DMS79 treated with DMSO at 0.1 percent for 48 hours (cell line): ENCODE measurements at places on chromosomes 2 and 18.

DNA sequence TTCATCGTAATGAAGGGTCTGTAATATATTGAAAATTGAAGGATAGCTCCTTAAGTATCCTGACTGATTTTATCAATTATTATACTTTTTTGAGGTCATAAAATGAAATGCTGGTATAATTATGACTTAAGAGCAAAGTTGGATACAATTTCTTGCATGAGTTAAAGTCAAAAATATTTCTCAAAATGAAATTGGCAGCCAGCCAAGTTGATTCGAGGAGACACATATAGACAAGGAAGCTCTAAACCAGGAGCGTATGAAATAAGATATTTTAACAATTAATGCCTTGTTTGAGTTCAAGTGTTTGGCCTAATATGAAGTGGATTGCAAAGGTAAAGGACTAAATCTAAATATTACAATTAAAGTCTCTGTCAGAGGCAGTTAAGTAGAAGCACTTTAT, 260.4 kb upstream of the DSEL start:
- DNase-seq, result peak; percentile 96

- DNase-seq, result no peak
Observed at GRCh38 chr18:11740461-11740860, 51.4 kb downstream of the GNAL start.

DNA sequence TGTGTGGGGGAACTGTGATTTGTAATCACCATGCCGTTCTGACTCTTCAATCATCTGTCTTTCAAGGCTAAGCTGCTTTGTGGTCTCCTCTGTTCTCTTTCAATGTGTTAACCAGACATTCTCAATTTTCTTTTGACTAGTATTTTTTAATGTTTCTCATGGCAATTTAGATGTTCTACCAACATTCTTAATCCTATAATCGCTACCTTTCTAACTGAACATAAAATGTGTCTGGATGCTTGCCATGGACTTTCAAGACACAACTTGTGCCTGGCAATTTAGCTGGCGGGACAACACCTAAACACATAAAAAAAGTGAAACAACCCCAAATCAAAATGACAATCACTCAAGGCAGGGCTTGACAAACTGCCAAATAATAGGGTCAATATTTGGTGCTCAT, 135.0 kb upstream of the ACKR3 start:
- DNase-seq, result peak; percentile 52

DNA sequence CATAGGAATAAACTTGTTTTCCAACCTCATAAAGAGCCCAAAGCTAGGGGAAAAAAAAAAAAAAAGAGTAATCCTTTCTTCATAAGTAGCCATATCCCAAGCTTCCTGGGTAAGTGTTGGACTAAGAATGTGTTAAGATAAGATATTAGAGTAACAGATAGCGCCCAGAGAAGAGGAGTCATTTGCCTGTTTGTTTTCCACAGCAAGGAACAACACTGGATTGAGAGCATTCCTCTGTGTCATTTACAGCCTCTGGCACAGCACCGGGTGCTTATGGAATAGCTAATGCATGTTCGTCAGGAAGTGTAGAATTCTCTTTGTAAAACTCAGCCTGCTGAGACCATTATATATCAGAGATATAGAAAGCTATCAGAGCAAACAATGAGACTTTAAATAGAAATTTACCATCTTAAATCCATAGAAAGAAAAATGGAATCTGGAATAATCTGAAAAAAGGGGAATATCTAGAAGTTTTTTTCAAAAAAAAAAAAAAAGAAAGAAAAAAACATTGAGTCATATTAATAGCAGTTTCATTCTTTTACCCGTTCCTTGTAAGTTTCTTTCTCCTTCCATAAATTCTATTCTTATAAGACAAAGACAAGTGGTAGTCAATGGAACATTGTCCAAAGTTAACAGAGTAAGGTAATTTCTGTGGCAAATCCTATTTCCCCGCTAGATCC, 37.6 kb downstream of the LRP2 start:
- DNase-seq, result no peak

DNA sequence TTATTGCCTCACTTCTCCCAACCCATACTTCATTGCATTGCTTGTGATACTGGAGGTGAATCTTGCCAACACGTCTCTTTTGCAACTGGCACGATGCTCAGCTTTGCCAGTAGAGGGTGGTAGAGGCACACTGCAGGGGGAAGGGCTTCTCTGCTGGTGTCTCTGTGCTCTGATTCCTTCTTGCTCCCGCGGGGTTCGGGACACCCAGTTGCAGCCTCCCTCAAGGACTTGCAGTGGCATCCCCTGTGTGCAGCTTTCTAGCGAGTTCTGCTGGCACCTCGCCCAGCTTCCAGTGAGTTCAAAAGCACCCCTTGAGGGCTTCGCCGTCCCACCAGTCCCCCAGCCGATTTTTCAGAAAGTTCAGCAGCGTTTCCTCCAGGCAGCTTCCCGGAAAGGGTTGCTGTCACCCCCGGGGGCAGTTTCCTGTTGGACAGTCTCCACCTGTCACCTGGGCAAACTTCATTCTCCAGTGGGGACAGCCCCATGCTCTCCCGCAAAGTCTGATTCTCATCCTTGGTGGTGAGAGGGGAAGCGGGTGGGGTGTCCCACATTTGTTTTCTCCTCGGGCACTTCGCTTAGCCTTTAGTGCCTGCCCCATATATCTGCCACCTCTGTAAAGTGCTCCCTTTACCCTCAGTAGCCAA, 35.4 kb upstream of the EN1 start:
- DNase-seq, result peak; percentile 19

- DNase-seq, result no peak
Observed at GRCh38 chr2:99032001-99032400, 96.0 kb upstream of the CRACDL start.

DNA sequence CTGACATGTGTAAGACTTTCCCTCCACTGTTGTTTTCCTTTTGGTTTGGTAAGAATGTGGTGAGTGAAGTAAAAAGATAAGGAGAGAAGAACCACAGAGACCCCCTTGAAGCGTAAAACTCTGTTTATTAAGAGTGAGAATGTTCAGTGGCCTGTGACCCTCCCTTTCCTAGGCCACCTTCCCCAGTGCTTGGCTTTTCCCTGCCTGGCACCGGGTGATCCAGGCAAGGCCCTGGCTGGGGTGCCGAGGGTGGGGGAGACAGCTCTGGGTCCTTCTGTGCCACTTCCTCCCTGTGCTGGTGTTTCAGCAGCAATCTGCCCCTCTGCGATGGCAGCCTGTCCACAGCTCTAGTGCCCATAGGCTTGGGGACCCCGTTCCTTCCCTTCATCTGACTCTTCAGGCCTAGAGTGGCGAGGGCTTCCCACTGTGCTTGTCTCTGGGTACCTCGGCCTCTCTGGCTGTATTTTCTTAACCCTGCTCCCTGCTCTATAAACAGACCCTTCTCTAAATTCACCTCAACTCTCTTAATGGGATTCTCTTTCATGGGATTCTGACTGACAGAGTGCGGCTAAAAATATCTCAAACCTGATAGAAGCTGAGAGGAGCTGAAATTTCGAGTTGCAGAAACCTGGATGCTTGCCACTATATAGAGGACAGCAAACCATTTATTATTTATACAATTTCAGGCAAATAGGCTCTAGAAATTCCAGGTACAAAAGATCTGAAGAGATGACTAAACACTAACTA, 461.0 kb downstream of the DLGAP1 start:
- DNase-seq, result peak; percentile 92

- DNase-seq, result no peak
Observed at GRCh38 chr2:18474700-18475099, 85.8 kb downstream of the RDH14 start.

- DNase-seq, result no peak
Observed at GRCh38 chr2:240795916-240796510, 24.0 kb downstream of the KIF1A start.

DNA sequence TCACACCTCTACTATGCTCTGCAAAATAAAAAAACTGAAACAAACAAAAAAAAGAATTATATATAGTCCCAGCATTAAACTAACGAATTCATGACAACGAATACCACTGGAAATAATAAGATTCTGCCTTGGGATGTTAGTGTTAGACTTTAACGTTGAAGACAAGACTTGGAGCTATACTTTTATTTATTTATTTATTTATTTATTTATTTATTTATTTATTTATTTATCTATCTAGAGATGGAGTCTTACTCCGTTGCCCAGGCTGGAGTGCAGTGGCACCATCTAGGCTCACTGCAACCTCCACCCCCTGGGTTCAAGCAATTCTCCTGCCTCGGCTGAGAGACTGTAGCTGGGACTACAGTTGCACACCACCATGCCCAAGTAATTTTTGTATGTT, 27.2 kb upstream of the PAPOLG start:
- no peak for DNase-seq

GRCh38 chr2:98026292-98026691, 30.5 kb upstream of the TMEM131 start:
- DNase-seq, result no peak

DNA sequence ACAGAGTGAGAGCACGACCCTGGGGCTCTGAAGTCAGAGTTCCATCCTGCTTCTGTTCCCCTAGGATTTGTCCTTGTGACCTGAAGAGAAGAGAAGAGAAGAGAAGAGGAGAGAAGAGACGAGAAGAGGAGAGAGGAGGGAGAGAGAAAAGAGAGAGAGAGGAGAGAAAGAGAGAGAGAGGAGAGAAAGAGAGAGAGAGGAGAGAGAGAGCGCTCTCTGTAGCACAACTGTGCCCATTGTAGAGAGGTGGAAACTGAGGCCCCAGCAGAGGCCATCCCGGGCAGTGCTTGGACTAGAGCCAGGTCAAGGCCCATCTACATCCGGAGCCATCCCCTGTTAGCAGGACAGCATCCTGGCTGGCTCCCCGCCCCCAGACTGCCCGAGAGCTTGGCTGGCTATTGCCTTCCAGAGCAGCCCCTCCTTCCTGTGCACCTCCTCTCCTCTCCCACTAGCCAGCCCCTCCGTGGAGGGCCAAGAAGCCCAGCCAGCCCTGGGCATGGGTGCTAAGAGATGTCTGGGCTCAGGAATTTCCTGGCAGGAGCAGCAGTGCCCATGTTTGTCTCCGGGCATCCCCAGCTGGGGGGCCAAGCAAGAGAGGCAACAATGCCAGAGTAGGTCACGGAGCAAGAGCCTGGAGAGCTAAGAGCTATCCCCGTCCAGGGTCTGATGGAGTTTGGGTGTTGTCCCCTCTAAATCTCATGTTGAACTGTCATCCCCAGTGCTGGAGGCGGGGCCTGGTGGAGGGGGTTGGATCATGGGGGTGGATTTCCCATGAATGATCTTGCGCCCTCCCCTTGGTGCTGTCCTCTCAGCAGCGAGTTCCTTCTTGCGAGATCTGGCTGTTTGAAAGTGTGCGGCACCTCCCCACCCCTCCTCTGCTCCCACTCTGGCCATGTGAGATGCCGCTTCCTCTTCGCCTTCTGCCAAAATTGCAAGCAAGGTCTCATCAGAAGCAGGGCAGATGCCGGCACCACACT, 18.2 kb upstream of the GPR55 start:
- DNase-seq, result no peak

GRCh38 chr18:48419277-48420022, 10.3 kb upstream of the ZBTB7C start:
- no peak for DNase-seq
